Fibroblast of skin of back (primary cell): ENCODE measurements at places on chromosomes 6 and 20.

- DNase-seq: peak; percentile 73
Measured at GRCh38 chr20:21981179-21981578, 275.7 kb downstream of the PAX1 start.

GRCh38 chr20:63501818-63502670 is 3.2 kb upstream of the EEF1A2 start:
- peak; percentile 21 for DNase-seq

GRCh38 chr6:28207510-28208110 is 17.5 kb upstream of the ZSCAN9 start:
- peak; percentile 47 for DNase-seq

DNA sequence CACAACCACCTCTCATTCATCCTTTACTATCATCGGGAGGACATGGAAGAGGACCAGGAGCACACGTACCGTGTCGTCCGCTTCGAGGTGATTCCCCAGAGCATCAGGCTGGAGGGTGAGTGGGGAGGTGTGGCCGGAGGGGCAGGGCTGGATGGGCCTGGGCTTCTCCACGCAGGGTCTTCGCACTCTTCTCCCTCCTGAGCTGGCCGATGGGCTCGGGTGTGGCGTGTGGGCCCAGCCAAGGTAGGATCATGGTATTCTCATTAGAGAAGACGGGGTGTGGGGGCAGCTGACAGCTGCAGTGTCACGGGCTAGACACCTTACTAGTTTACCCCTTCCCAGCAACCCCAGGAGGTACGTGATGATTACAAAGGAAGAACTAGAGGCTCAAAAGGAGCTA is 33.5 kb downstream of the TM9SF4 start:
- DNase-seq: no peak

- DNase-seq: no peak
Measured at GRCh38 chr20:31803552-31804291, 15.4 kb upstream of the MYLK2 start.

GRCh38 chr6:81668615-81669047 is 83.8 kb downstream of the TENT5A start:
- DNase-seq: no peak

DNA sequence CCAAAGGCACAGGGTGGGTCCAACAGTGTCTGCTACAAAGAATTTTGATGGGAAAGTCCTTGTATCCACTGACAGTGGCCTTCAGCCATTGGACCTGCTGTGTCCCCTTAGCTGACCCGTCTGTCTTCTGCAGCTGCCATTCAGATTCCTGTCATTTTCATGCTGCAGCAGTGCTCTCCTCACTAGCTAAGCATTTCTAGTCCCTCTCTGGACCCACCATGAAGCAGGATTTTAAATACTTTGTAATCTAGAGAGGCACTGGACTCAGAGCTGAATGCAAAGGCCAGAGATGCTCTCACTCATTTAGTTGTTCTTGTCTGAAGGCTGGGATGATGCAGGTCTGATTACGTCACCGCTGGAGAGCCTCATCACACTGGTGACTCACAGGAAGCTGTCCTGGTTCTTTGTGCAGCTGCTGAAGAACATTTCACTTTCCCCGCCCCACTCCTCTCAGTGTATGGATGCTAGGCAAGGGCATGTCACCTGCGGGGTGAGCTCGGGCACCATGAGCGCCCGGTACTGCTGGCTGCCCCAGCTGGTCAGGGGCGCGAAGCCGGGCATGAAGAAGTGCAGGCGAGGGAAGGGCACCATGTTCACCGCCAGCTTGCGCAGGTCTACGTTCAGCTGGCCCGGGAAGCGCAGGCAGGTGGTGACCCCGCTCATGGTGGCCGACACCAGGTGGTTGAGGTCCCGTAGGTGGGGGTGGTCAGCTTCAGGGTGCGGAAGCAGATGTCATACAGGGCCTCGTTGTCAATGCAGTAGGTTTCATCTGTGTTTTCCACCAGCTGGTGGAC is 19.4 kb upstream of the TUBB2A start:
- peak; percentile 87 for DNase-seq

DNA sequence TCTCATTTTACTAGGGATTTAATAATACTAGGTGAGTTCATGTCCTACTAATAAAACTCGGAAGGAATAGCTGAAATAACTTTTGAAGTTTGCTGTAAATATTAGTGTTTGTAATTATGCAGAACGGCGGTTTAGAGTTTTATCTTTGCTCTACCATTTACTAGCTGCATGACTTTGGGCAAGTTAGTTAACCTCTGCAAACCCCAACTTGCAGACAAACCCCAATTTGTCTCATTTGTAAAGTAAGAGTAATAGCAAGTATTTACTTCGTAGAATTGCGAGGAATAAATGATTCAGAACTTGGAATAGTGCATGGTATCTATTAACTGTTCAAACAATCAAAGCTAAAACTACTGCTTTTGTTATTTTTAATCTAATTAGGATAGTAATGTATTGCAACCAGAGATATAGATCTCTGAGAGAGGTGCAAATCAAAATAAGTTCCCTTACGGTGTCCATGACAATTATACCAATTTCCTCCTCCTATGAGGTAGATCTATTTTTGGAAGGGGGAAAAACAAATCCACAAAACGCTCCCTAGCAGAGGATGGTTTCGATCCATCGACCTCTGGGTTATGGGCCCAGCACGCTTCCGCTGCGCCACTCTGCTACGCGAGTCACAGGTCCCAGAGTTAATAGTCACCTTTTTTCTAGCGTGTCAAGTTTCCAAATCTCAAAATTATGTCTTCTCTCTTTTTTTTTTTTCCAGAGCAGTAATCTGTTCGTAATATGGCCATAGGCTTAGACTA is 35.1 kb upstream of the BTN3A2 start:
- DNase-seq: peak; percentile 66

DNA sequence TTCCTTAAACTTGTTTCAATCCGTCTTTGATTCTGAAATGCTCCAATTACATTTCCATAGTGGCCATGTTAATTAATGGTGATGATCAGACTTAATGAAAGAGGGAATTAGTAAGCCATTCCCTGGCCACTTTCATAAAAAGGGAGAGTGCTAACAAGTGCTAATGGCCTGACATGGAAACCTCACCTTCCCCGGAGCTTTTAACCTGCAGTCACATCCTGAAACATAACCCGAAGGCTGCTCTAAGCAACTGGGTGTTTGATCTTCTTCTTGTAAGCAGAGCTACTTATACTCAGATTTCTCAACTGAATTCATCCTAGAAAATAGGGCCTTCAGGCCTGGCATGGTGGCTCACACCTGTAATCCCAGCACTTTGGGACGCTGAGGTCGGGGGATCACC is 67.1 kb upstream of the ZMYND8 start:
- no peak for DNase-seq

DNA sequence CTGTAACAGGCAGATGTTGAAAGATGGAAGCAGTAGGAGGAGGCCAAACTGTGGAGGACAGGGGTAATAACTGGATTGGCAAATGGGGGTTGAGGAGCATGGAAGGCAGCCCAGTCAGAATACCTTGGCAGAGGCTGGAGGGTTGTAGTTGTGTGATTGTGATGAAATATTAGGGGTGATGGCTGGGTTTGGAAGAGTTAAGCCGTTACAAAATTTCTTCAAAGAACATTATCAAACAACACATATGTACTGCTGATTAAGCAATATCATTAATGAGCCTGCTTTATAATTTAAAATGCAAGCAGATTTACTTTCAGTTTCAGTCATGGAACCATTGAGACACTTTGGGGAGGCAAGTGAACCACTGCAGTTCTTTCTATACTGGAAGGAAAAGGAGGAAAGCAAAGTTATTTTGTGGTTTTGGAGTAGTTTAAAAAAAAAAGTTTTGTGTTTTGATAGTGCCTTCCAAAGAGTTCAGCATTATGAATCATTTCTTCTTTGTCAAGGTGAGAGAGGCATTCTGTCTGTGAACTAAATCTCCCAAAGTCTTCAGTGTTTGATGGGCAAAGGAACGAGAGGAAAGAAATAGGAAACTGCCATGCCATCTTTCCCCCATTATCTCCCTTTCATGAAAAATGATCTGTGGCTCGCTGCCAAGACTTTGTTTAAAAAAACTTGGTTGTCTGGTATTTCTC is 20.7 kb downstream of the FOXO3 start:
- DNase-seq: peak; percentile 88

DNA sequence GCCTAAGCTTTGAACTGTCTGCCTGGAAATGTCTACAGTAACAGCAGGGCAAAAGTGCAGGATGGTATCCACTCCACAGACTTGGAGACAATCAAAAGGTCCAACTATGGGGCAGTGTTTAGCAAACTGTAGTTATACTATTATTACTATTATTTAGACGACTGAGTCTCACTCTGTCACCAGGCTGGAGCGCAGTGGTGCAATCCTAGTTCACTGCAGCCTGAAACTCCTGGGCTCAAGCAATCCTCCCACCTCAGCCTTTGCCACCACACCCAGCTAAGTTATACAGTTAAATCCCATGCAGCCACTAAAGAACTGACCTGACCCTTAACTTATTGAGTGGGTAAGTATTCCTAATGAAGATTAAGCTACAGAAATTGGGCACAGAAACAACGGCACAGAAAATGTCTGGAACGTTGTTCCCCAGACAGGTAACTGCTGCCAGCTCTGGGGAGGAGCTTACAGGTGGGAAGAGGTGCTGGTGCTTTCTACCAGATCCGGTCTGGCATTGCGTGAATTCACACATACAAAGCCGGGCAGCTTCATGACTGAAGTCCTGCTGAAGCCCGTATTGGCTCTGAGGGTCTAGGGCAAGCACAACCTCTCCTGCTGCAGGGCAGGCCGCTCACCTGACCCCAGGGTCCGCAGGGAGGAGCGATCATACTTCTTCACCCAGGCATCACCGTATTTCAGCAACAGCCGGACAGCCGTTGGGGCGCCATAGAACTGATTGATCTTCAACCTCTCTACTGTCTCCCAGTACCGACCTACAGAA is 27.0 kb upstream of the APMAP start:
- no peak for DNase-seq

DNA sequence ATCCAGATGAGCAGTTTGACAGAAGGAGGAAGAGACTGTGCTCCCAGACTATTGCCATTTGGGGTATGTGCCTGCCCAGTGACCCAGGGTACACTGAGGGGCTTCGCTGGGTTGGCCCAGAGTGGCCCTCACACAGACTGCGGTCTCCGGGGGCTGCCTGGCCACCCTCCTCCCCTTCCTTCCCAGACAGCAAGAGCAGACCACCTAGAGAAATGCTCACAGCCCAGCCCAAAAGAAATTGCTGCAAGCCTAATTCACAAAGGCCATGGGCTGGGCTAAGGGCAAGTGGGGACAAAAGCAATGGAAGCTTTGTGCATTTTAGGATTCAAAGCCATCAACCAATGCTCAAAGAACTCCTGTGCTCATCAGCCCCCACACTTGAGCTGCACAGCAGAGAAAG is 277.6 kb downstream of the CDC5L start:
- DNase-seq: no peak

- no peak for DNase-seq
Measured at GRCh38 chr6:43077333-43077809, 1.3 kb downstream of the PTK7 start.

DNA sequence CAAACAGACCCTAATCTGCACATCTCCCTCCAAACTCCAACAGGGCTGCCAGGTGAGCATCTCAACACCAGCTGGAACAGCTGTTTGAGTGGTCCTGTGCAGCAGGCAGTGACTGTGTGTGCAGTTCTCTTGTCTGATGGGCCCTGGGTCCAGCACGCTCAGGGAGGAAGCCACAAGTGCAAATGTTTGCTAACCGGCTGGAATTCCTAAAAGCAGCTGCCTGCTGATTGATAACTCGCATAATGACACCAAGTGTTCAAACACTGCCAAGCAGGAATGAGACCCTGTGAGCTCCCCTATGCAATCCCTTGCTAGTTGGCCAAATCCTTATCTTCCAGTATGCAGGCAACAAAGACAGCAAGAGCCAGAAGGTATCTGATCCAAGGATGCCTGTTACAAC is 650.6 kb downstream of the CBLN4 start:
- DNase-seq: no peak

DNA sequence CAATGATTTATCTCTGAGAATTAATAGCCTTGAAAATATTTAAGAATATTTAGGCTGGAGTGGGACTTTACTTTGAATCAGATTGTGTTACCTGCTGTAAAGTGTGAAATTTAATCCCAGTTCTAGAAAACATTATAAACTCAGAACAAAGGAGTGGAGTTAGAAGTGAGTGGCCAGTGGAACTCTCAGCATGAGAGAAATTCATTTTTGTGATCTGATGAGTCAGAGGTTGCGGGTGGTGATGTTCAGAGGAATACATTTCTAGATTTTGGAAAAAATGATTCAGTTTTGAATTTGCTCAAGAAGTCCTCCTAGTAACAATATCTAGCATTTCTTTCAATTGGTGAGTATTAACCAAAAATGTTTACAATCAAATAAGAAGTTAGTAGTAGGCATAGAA is 167.5 kb downstream of the ZFAND3 start:
- DNase-seq: peak; percentile 82

GRCh38 chr20:16537025-16537665 is 36.1 kb downstream of the KIF16B start:
- DNase-seq: no peak

DNA sequence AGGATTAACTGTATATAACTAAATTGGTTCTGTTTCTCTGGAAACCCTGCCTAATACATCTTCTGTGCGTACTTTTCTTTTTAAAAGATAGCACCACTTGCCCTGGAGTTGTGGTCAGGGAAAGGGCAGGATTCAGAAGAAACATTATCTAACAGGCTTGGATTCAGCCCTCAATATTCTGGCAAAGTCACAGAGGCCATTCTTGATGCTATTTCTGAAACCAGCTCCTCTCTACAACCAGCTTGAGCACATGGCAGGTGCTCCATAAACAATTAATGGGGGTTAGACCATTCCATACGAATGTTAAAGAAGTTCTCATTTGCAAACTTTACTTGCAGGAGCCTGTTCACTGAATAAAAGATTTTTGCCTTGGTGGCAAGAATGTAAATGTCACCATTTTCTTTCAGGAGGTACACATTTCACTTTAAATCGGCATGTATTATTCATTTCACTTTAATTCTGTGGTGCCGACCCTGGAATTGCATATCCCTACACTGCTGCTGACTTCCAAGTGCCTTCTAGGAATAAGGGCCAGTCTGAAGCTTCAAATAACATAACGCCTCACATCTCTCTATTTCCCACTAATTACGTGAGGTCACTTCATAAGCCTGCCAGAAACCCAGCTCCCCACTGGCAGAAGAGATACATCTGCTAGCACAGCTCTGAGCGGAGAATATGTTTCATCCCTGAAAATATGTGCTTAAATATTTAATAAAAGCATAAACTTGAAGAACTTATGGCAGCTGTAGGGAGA is 248.7 kb downstream of the ADGRG6 start:
- no peak for DNase-seq

DNA sequence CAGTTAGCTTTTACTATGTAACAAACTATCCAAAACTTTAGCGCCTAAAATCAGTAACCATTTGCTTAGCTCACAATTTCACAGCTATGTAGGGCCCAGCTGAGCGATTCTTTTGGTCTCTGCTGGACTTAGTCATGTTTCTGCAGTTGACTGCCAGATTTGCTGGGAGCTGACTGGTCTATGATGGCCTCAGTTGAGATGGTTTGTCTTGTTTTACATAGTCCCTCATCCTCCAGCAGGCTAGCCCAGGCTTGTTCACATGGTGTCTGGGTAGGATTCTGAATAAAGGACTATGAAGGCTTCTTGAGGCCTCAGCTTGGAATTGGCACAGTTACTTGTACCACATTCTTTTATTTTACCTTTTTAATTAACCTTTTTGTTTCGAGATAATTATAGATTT is 247.8 kb upstream of the CHD6 start:
- DNase-seq: no peak

GRCh38 chr6:45423111-45423823 is 45.5 kb upstream of the SUPT3H start:
- peak; percentile 45 for DNase-seq

GRCh38 chr6:63553900-63554299 is 18.4 kb upstream of the LOC128125822 start:
- DNase-seq: no peak
